ENCODE measurements at places on chromosomes 12 and 14. TPM values are rescaled to one million over a fixed set of nuclear protein-coding genes. Genes with fewer than 3 reads are reported as not detected.

The ZNF385A gene
- total RNA-seq, result 22.1 TPM

The NPC2 gene
- total RNA-seq, result 238 TPM

The P3H3 gene
- 27.8 TPM for total RNA-seq

The KRT77 gene
- not detected for total RNA-seq

The PRDM4 gene
- 20.1 TPM for total RNA-seq

The CHGA gene
- total RNA-seq, result 1.5 TPM

The OSBPL8 gene
- 16.8 TPM for total RNA-seq

The RNU4-1 gene
- not detected for total RNA-seq

The ACSS3 gene
- not detected for total RNA-seq

The EXOC5 gene
- 24.6 TPM for total RNA-seq

The AKAP3 gene
- not detected for total RNA-seq

The DEPDC4 gene
- 1.5 TPM for total RNA-seq

The PRPH gene
- 2.1 TPM for total RNA-seq

The OTOGL gene
- not detected for total RNA-seq

The TXNDC16 gene
- total RNA-seq, result 0.67 TPM

The KRT3 gene
- 0.08 TPM for total RNA-seq

The ESRRB gene
- total RNA-seq, result 0.26 TPM

The PLEKHH1 gene
- 3.1 TPM for total RNA-seq
